Astrocyte of the spinal cord (primary cell): ENCODE measurements at places on chromosomes 3 and 15.

GRCh38 chr3:152719264-152719663, 115.7 kb upstream of the P2RY1 start:
- peak; percentile 56 for DNase-seq

GRCh38 chr3:186923241-186923640, 7.1 kb upstream of the ST6GAL1 start:
- DNase-seq = no peak

DNA sequence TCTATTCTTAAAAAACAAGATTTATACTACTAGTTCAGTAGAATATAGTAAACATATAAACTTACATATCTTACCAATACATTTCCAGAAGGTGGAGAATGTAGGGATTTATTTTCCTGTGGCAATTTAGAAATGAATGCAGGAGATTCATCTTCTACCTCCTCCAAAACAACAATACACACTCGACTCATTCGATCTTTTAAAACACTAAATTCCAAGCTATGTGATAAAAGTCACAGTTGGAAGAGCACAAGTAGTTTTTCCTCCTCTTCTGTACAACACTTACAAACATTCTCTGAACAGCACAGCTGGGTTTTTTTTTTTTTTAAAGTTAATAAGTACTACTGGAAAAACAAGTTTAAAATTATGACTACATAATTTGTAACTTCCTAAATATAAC, 1.4 kb downstream of the ANKRD28 start:
- DNase-seq = no peak

- no peak for DNase-seq
Observed at GRCh38 chr3:20798666-20799065, 612.7 kb upstream of the SGO1 start.

- peak; percentile 43 for DNase-seq
Observed at GRCh38 chr3:191397771-191398170, 63.2 kb upstream of the PYDC2 start.

GRCh38 chr3:107660306-107660976, 137.7 kb downstream of the BBX start:
- DNase-seq = peak; percentile 65

GRCh38 chr15:95511671-95512070, 818.8 kb upstream of the NR2F2 start:
- no peak for DNase-seq

DNA sequence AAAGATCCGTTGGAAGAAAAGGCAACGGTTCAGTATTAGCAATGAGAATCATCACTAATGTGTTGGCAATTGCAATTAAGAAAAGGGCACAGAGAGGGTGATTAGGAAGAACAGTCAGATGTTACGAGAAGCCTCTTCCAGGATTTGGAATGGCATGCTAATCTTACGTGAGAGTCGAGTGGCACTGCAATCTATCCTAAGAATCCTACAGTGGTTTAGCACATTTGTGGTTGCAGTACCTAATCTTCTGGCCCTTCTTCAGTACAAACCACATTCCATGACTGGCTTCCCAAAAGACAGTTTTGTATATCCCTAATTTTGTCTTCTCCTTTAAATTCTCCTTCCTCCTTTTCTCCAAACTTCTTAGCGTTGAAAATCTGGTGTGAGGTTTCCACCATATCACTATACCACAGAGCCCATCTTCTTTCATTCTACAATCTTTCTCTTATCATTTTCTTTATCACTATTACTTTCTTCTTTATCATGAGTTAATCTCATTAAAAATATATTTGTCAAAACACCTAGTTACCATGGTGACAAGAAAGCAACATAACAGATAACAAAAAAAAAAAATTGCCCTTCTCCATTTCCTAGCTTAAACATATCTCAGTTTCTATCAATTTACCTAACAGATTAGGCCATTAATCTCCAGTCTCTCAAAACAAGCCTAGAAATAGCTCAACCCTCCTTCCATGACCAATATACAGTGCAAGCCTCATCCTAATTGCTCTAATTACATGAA, 60.1 kb downstream of the IGSF11 start:
- DNase-seq = no peak

DNA sequence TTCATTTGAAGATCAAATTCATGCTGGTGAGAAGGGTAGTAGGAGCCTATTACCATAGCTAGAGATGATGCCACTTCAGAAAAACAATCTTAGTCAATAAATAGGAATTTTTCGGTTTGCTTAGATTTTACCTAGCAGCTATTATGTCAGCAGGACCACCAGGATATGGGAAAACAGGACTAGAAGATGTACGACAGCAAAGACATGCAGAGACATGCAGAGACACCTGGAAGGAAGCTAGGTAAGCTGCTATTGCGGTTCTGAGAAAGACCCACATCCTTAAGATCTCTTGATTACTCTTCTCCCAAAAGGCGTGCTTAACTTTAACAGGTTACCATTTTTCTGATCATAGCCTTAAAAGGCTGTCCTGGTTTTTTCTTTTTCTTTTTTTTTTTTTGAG, 64.8 kb upstream of the THSD4 start:
- no peak for DNase-seq

GRCh38 chr15:87433871-87434270, 822.7 kb downstream of the NTRK3 start:
- DNase-seq = no peak

- peak; percentile 92 for DNase-seq
Observed at GRCh38 chr3:177150970-177151627, 46.2 kb downstream of the TBL1XR1 start.

DNA sequence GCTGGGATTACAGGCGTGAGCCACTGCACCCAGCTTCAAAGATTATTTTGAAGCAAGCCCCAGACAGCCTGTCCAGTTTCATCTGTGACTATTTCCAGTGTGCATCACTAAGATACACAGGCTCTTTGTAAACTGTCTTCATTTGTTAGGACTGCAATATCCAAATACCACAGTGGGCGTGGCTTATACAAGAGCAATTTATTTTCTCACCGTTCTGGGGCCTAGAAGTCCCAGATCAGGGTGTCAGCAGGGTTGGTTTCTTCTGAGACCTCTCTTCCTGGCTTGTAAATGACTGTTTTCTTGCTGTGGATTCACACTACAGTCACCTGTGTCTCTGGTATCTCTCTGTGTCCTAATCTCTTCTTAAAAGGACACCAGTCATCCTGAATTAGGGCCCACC, 59.7 kb downstream of the RLBP1 start:
- no peak for DNase-seq

DNA sequence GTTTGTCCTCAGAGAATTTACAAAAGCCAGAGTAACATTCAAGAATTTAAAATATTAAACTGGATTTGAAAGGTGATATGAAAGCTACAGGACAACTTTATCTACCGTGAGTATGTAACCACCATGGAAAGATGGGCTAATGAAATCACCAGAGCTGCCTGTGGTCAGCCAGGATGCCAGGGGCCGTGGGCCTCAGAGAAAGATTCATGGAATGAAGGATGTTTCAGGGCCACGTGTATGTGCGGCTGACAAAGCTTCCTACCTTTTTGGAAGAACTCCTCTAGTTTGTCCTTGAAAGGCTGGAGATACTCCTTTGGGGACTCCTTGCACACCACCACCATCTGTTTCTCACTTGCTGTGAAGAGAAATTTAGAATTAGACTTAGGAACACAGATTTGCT, 138.9 kb downstream of the GREM1 start:
- DNase-seq = peak; percentile 74

GRCh38 chr15:27482287-27482686, 511.3 kb downstream of the GABRG3 start:
- DNase-seq = no peak

DNA sequence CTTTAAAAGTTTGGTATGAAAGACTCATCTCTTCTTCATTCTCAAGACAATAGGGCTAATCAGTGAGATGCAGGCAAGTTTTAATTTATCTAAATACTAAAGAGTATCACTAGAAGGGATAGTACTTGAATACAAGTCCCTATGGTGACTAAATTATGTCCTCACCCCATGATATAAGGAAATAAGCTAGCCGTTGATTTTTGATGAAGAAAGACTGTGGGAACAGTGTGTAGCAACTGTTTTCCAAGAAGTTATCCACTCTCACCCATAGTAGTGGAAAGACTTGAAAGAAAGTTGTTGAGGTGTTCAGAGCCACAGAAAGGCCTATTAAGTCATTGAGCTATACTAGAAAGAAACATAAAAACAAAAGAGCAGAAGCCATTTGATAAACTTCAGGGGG, 36.7 kb downstream of the PIK3CA start:
- DNase-seq = no peak

- no peak for DNase-seq
Observed at GRCh38 chr15:32951736-32952464, 234.1 kb downstream of the GREM1 start.

GRCh38 chr3:53524566-53524965, 30.2 kb downstream of the CACNA1D start:
- DNase-seq = no peak

GRCh38 chr15:74108111-74108510, 22.3 kb upstream of the ISLR2 start:
- DNase-seq = no peak

DNA sequence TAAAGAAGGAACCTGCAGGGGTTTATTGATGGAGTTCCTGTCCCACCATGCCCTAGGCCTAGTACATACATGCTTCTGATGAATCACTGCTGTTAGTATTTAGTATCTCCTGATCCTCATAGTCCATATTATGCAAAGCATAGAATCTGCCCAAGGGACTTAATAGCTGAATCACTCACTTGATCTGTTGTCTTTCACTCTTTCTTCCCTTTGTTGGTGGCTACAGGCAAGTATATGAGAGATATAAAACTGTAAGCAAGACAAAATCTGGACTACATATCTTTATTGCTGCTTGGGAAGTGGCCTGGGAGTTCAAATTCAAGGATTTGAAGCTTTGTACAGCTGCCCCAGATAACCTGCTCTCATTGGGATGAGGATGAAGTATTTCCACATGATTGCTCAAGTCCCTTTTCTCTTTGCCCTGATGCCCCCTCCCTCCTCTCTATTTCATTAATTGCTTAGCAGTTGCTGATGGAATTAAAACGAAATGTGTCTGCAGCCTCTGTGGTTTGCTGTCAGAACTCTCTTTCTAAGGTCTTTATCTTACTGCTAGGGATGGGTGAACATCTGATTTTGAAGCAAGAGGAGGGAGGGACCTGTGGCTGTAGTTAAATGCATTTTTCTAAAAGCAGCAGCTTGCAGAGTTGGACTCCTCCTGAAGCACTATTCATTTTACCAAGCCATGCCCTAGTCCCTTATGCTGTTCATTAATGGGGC, 114.1 kb downstream of the ZNF609 start:
- DNase-seq = peak; percentile 47

- DNase-seq = no peak
Observed at GRCh38 chr3:50466177-50466576, 37.3 kb downstream of the CACNA2D2 start.

DNA sequence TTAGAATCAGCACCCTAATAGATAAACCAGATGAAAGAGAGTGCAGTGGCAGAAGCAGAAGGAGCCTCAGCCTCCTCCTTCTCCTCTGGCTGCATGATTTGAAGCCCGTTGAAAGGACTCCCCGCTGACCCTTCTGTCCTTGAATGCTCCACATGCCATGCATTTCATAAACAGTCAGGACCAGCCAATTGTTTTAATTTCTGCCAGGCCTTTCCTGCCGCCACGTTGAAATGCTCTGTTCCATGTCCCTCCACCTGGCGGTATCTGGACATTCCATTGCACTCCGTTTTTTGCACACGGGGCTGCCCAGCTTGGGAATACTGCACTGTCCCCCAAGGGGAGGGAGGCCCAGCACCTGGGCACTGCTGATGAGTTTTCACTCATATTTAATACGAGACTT, 35.2 kb upstream of the GLCE start:
- no peak for DNase-seq

- DNase-seq = no peak
Observed at GRCh38 chr15:100718075-100718980, 115.9 kb downstream of the ASB7 start.

GRCh38 chr3:179450261-179450701, 989 bp downstream of the GNB4 start:
- peak; percentile 53 for DNase-seq

- DNase-seq = no peak
Observed at GRCh38 chr15:25249236-25250010, 189.4 kb downstream of the UBE3A start.

DNA sequence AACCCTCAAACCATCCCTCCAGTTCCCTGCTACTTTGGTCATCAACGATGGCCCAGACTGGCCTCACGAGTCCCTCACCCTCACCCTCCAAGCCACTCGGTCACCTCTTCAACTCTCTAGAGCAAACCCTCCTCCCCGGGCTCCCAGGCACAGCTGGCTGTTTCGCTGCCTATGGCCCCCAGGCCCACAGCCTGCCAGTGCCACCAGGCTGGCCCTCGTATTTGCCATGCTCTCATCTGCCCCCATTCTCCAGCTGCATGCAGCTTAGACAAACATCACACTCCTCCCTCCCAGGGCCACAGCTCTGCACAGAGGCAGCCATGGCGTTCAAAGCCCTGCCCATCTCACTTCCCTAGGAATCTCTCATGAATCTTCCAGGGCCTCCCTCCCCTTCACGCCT, 13.8 kb downstream of the RAB43 start:
- DNase-seq = no peak

DNA sequence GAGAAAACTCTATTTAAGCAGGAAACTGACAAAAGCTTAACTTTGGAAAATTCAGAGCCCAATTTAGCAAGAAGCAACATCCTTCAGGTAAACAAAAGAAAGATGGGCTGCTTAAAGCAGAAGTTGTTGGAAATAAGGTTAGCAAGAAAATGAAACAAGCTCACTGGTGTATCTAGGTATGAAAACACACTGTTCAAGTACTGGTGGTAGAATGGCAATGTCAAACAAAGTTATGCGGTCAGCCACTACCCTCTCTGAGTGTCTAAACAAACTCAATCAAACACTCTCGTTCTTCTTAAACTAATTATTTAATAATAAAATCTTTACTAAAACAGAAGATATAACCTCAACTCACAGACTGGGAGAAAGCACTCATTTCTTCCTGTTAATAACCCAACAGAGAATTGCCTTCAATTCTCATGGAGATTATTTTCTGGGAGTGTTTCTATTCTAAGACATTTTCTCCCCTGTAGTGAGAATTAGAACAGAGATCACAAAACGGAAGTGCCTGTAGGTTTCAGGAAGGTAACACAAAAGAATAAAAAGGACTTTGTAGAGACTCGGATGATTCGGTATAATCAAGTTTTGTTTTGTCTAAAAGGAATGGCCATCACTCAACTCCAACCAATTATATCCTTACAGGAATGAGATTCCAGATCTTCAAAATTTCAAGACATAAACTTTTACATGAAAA, 28.9 kb downstream of the PRICKLE2 start:
- DNase-seq = no peak

DNA sequence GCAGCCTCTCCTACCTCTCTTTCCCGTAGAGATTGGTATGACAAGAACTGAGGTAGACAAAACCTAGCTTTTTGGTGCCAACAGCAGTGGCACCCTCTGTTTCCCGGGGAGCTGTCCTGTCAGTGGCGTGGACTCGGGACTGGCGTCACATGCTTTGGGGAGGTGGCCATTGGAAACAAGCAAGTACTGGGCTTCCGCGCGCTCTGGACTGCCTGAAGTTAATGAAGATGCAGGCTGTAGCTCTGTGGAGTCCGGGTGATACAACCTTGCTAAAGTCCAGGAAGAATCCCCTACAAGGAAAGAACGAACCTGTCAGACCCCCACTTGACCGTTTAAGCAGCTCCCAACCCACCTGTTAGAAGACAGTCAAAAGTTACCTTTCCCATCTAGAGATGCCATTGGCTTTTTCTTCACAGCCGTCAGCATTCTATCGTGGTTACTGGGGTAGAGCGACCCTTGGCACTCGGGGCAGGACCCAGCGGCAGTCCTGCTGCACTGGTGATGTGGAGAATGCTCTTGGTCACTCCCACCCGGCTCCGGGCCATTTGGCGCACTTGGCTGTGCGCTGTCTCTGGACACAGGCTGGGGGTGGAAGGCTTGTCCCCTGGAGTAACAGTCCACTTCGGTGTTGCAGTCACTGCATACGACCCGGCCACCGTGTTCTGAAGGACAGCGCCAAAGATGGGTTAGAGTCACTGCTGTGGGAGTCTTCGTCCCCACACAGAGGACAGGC, 120.5 kb downstream of the LRIG1 start:
- no peak for DNase-seq
